Pons (tissue), 1 donor: ENCODE measurements at places on chromosomes 1 and 21.

DNA sequence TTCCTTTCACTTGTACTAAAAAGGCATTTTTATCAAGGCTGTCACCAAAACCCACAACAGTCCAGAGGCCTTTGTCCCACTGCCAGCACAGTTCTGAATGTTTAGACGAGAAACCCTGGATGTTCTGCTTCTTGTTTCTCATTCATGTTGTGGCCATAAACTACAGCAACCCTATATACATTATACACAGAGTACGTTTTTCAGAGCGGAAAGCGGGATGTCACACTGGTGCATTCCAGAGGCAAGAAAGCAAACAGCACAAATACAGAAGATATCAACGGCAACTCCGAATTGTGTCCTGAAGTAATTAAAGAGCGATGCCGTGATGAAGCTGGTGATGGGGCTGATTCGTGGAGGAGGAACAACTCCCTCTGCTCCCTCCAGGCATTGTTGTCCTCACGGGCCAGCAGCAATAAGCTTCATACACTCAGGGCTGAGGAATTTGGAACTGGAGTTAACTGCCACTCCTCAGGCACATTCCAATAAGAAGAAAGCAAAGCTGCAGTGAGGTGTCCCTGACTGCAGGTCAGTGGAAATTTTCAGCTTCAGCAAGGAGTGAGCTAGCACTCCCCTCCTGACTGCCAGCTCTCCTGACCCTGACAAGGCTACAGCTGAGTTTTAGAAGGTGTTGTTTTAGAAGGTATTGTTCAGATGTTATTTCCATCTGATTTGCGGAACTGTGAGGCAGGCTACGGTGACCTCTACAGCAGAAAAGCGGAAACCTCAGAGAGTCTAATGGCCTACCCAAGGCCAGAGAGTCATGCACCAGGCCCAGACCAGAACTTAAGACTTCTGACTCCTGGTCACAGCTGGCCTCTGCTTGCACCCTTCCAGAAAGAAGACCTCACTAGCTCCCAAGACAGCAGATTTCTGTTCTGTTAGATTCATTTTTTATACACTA, 149.0 kb downstream of the TGFBR3 start:
- no peak for DNase-seq

GRCh38 chr1:79617777-79618176, 611.2 kb upstream of the ADGRL4 start:
- DNase-seq: no peak

- no peak for DNase-seq
Measured at GRCh38 chr1:248127653-248128052, 17.3 kb upstream of the OR2M5 start.

DNA sequence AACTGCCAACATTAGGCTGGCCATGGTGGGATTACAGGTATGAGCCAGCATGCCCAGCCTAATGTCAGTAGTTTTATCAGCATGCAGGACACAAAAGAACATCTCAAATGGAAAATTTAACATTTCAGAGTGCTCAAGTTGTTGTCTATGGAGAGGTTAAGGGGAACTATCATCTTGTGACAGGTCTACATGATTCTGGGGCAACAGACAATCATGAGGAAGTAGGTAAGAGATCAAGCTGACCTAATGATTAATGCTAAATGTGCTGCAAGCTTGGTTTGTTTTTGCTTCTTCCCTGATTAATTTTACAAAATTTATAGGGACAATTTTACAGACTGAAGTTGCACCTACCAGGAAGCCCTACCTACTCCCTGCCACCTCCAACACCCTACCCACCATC, 36.6 kb downstream of the FMO4 start:
- DNase-seq: no peak

DNA sequence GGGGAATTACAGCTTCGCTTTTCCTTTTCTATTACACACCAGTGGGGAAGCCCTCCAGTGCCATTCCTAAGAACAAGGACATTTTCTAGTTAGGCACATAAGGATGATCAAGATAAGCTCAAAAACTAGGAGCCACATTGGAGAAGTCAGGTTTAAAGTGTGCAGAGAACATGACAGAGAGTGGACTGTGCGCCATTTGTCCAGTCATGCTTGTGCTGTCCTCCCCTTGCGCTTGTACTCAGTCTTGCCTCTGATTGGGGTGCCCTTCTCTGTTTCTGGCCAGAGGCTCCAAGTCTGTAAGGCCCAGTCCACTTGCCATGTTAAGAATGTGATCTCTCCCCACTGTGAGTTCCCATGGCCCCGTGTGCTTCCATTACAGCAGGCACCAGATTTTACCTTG, 189.7 kb downstream of the DHRS3 start:
- no peak for DNase-seq

GRCh38 chr1:241266121-241266520, 90.9 kb downstream of the RGS7 start:
- no peak for DNase-seq

DNA sequence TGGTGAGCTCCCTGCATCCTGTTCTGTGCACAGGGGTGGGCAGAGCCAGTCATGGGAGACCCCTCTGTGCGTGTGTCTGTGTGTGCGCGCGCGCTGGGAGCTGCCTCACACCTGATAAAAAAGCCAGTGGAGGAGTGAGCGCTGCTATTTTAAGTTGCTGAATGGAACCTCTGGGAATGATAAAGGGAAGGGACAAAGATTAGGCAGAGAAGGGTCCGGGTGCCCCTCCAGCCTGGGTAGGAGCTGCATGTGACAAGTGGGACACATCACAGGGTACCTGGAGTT, 847 bp downstream of the ADORA1 start:
- DNase-seq: no peak

- DNase-seq: no peak
Measured at GRCh38 chr1:66396212-66396890, 137.6 kb upstream of the SGIP1 start.

DNA sequence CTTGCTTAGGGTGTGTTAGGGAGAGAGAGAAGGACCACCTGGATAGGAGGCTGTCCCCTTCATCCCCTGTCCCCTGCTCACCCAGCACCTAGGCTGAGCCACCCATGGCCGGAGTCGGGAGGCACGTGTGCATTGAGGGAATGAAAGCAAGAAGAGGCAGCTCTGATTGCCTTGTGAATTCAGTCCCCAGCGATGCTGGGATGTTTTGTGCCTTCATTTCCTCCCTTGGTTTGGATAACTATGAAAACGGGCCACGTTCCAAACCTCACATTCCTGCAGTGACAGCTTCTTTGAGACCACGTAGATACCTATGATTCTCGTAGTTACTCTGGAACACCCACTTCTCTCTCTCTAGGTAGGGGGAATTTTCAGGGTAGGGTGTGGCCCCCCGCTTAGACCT, 67.1 kb downstream of the MAN1C1 start:
- no peak for DNase-seq

DNA sequence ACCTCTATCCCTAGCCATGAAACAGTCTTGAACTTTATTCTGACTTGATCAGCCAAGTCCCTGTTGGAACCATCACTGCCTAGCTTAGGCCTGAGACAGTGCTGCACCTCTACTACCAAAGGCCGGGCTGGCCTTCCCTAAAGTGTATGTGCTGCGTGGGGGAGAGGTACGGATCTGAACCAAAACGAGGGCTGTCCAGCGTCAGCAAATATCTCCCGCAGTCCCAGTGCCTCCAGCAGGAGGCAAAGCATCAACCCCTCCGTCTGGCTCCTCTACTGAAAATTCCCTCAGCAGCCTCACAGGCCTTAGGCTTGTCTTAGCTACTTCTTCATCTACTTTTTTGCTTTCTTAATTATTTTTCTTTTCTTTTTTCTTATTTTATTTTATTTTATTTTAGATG, 33.3 kb upstream of the KIF26B start:
- DNase-seq: no peak

DNA sequence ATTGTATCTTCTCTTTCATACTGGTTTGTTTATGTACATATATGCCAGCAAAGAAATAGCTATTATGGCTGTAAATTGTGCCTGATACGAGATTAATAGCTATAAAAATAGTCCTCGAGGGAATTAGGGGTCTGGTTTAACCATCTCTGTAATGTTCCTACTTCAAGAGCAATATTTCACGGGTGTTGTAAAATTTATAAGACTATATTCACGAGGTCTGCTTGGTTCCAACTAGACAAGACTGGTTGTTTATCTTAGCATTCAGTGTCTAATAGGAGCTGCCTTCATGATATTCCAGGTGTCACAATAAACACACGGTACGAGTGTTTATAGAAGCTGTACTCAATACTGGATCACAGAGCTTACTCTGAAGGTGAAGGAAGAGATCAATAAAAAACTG, 389.9 kb downstream of the SIPA1L2 start:
- no peak for DNase-seq

DNA sequence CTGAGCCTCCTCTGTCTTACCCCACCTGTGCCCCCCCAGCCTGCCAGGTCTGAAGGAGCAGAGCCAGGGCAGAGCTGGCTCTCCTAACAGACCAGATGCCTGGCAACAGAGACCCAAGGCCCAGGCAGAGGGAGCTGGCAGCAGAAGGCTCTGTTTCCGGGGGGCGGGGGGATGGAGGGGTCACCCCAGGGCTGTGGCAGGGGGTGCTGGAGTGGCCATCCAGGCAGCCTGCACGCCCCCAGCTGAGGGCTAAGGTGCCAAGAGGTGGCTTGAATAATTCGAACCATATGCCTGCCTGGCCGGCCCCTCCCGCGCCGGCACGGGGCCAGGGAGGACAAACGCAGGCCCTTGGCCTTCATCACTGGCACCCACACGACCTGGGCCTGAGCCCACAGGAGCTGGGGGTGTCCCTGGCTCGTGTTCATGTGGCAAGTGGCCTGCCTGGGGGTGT, 16.0 kb upstream of the PLEKHG5 start:
- DNase-seq: no peak

DNA sequence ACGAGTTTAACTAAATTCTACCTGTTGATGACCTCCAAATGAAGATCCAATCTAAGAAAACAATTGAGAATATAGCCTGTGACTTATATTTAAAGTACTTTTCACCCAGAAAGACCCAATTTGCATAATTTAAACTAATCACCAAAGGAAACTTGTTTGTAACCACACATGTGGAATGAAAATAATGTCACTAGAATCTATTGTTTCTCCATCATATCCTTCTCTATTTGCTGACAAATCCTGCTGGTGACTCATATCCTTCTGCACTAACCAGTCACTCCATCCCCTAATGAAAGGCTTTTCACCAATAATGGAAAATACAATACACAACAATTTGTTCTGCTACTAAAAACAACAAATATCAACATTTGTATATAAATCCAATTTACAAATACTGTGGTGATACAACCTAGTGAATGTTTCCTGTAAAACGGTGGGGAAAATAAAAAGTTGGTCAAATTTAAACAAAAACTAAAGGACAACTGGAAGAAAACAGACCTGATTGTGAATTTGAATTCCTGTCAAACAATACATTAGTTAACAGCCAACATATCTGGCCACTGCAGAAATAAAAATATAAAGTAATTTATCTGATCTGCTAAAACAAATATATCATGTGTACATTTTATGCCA, 6.5 kb downstream of the PTP4A2 start:
- DNase-seq: peak; percentile 74

GRCh38 chr1:225999912-226000337, 782 bp upstream of the SDE2 start:
- DNase-seq: peak; percentile 50

DNA sequence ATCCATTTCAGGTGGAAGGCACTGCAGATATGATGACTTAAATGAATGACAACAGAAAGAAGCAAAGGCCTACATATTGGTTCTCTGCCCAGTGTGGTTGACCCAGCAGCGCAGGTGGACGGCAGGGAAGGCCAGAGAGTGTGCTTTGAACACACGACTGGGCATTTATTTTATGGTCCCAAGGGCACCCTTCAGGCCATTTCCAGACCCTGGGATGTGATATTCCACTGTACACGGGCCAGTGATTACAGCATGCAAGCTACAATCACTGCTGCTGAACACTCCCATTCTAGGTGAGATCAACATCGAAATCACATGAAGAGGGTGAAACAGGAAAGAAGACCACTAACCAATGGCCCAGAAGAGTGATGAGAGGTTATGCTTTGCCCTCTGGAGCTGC, 33.8 kb downstream of the PCNX2 start:
- DNase-seq: no peak

GRCh38 chr1:172680733-172681275, 21.9 kb downstream of the FASLG start:
- no peak for DNase-seq

DNA sequence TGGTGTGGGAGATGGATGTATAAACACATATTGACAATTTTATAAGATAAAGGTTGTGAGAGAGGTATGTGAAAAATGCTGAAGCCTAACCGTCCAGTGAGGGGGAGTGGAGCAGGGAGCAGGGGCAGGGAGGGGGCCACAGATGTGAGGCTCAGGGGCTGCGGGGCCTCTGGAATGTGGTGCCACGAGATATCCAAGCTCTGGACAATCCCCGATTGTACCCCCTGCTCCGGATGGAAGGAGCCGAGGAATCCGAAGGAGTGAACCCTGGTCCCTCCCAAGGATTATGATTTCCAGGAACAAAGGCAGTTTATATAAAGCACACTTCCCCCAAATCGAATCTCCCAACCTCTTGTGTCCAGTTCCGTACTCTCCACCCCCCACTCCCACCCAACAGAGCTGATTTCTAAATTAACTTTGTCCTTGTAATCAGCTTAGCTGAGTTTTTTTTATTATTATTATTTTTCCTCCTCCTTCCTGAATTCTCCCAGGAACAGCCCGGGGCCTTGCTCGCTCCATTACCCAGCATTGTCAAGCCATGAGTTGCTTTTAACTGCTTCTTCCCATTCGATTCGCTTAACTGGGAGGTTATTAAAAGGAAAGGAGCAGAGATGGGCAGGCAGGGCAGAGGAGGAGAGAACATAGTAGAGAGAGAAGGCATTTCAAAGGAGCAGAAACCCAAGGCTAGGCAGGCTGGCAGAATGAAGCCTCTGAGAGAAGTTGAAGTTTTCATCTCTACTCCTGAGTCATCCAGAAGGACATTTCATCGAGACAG, 9.4 kb downstream of the KIRREL1 start:
- no peak for DNase-seq

- no peak for DNase-seq
Measured at GRCh38 chr1:61955261-61955660, 213.0 kb downstream of the PATJ start.

- DNase-seq: no peak
Measured at GRCh38 chr1:204232526-204232925, 18.7 kb upstream of the GOLT1A start.

GRCh38 chr1:27438621-27439061, 46.2 kb downstream of the GPR3 start:
- peak; percentile 42 for DNase-seq
